ENCODE measurements at places on chromosomes 12 and 14.
A peak's percentile ranks its signal among the peaks of the same experiment; 100 is the strongest.

- no peak for DNase-seq
Observed at GRCh38 chr12:42732908-42733411, 143.4 kb upstream of the PRICKLE1 start.

DNA sequence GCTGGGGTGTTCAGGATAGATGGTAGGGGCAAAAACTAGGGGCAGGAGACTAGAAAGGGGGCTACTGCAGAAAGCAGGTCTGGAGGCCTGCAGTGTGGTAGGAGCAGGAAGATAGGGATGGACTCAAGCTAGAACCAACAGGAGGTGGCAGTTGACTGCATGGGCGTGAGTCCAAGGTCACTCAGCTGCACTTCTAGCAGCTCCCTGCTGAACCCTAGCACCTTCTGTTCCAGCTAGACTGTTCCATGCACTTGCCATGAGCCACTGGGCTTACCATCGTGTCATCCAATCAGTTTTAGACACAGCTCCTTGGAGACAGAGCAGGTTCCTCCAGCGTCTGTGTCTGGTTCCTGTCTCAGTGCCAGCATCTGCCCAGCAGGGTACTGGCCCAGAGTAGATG is 11.3 kb upstream of the KRT8 start:
- no peak for DNase-seq

- DNase-seq: no peak
Observed at GRCh38 chr12:92299744-92300143, 154.1 kb upstream of the BTG1 start.

- no peak for DNase-seq
Observed at GRCh38 chr14:90574188-90575131, 177.6 kb downstream of the CALM1 start.

DNA sequence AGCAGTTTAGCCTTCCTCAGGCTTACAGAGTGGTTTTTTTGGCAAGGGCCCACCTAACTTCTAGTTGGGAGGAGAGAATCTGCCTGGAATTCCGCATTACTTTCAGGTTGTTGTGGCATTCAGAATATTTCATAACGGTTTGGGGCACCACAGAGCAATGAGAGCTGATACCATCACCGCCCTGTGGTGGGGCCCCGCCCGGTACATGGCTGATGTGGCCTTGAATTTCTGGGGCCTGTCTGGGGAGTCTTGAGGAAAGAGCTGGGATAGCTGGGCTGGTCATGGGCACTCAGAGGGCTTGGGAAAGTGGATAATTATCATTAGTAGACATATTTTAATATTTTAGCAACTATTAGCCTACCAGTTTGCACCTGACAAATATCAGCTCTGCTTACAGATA is 4.2 kb downstream of the TESPA1 start:
- no peak for DNase-seq

GRCh38 chr12:93593843-93594242 is 21.4 kb downstream of the SOCS2 start:
- DNase-seq: no peak

GRCh38 chr12:120861074-120861795 is 42.9 kb downstream of the SPPL3 start:
- no peak for DNase-seq

GRCh38 chr14:101115652-101116051 is 212.1 kb upstream of the RTL1 start:
- DNase-seq: no peak

GRCh38 chr12:77070800-77071449 is 5.6 kb upstream of the E2F7 start:
- DNase-seq: no peak

- no peak for DNase-seq
Observed at GRCh38 chr14:54639611-54640010, 72.7 kb downstream of the SAMD4A start.

GRCh38 chr12:130748786-130749185 is 32.7 kb upstream of the RIMBP2 start:
- DNase-seq: no peak

GRCh38 chr14:77979666-77980351 is 179.9 kb downstream of the ADCK1 start:
- DNase-seq: no peak

GRCh38 chr12:11144297-11144696 is 9.9 kb upstream of the TAS2R30 start:
- DNase-seq: no peak

DNA sequence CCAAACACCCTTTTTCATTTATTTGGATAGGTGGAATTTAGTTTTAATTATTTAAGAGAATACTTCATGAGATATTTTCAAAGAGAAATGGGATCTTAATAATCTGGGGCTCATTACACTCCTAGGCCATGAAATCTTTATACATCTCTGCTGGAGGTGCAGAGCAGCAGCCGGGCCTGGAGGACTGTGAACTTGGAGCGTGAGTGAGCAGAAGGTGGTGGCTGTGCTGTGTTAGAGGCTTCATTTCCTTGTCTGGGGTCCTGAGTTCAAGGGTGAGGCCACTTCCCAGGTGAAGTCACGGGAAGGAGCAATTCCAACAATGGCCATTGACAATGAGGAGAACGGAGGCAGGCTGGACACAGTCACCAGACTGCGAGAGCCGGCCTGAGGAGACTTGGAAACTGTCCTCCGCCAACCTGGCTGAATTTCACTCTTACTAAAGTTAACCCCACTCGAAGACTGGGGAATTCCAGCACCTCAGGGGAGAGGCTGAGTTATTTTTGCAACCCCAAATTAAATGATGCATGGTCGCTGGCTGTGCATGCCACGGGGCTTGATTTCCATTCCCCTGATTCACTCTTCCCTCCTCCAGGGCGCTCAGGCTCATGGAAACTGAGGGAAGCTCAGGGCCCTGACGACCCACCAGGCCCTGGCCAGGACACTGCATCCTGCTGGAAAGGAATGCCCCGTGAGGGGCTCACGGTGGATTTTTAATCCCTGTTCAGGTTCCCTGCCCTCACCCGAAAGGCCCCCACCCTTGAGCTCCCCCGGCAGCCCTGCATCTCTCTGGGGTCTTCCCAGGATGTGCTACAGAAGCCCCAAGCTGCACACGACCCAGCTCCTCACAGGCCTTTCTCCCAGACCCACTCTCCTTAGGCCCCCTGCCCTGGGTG is 22.6 kb upstream of the TRAF3 start:
- DNase-seq: no peak

DNA sequence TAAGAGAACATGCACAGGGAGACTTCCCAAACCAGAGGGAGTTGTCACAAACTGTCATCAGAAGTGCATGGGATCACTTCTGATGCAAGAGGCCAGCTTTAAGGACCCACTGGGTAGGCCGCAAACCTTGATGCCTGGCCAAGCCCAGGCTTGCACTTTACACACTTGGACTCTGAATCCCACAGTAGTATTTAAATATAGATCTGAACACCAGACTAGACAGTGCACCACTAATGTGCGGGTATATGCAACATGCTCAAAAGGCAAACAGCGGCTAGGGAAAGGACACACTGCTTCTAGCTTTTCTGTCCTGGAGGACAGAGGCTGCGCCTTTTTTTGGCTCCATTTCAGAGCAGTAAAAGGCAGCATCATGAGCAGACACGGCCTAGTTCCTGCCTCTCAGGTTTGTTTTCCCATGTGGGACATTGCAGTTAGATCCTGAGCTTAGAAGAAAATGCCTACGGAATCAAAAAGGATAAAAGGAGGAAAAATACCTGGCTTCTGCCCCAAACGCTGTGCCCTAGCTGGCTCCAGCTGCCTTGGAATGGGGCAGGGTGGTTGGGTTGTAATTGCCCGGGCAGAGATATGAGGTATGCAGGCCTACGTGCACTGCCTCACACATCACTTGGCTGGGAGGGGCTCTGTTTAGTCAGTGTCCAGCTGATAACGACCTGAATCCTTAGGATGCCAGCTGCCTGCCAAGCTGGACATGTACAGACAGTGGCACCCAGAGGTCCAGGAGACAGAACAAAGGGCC is 84.5 kb upstream of the EGLN3 start:
- DNase-seq: no peak

GRCh38 chr14:61615743-61616523 is 79.4 kb upstream of the HIF1A start:
- no peak for DNase-seq

DNA sequence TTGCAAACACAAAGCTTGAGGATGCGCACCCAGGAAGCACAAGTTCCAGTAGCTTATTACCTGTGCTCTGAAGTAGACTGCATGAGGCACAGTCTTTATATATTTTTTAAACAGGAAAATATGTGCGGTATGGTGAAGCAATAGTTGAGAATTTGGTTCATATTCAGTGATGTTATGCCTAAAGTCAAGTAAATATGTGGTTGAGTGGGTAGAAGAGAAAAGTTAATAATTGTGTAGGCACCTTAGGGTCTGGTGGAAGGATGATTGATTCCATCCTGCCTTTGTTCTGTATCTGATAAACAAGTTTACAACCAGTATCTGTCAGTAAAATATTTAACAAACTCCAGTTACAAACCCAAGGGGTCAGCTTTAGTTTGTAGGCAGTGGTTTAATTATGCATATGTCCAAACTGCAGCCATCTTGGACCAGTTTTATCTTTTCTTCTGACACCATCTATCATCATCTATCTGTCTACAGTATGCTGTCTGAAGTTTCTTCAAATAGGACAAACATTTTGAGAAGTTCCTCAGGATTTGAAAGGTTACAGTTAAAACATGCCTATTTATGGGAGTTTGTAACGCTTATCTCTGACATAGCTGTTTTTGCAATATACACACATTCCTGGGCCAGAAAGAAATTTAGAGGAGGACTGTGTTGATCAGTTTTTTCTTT is 10.8 kb downstream of the SINHCAF start:
- DNase-seq: no peak

DNA sequence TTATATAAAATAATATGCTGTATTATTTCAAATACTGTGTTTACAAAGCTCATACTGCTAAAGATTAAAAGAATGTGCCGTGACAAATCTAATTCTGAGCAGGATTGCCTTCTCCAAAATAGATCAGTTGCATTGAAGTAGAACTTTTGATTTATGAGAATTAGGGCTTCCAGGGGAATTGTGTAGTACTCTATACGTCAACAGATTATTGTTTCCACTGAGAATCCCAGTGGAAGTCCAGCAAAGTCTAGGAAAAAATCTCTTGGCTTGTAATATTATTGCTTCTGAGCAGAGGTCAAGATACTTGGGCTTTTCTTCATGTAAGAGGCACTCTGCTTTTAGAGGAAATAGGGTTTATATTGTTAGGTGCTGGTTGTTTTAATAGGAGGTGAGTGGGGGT is 133.9 kb downstream of the TRHDE start:
- DNase-seq: no peak

GRCh38 chr12:87806310-87806709 is 222.9 kb downstream of the C12orf50 start:
- no peak for DNase-seq

GRCh38 chr14:62097072-62097471 is 334.9 kb downstream of the SNAPC1 start:
- DNase-seq: no peak

DNA sequence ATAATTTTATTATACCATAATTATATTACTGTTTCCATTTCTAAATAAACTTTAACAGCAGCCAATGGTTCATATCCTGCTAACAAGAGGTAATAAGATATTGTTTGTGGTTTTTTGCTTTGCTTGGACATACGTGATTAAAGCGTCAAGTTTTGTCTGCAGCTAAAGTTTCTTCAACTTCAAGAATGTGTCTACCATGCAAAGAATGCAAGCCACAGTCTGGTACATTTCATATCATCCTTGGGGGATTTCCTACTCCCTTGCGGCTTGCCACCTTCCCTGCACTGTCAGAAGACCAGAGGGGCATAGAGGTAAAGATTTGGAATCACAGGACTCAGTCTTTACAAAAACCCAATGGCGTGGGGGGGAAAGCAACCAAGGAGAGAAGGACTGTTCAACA is 125.2 kb downstream of the MED13L start:
- no peak for DNase-seq

GRCh38 chr12:54033980-54034784 is 1.3 kb downstream of the HOXC5 start:
- DNase-seq: no peak

GRCh38 chr12:114090211-114090610 is 124.1 kb upstream of the RBM19 start:
- no peak for DNase-seq

DNA sequence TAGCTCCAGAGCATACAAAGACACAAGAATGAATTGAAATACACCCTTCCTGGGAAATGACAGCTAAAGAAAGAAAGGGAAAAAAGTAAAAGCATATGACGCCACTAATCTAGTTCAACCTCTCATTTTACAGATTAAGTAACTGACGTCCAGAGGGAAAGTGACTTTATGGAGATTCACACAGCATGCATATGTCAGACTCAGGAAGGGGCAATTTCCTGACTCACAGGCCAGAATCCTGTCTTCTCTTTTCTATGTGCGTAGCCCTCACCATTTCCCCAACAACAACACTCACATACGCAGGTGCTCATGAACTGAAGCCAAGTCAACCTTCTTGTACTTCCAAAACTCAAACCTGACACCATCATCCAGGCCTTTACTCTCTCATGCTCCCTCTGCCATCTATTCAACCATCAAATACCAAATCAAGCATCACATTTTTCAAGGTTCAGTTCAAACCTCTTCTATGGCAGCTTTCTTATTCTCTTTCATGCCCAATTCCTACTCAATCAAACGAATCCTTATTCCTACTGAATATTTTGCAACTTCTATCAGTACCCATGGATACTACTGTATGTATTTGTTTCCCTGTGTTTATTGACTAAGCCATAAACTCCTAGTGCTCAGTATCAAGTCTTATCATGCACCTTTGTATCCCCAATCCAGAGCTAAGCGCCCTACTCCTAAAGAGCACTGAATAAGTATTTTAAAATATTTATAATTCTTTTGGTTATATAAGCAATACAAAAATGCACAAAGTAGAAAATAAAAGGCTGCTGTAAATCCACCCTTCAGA is 52.8 kb downstream of the STXBP6 start:
- DNase-seq: no peak

DNA sequence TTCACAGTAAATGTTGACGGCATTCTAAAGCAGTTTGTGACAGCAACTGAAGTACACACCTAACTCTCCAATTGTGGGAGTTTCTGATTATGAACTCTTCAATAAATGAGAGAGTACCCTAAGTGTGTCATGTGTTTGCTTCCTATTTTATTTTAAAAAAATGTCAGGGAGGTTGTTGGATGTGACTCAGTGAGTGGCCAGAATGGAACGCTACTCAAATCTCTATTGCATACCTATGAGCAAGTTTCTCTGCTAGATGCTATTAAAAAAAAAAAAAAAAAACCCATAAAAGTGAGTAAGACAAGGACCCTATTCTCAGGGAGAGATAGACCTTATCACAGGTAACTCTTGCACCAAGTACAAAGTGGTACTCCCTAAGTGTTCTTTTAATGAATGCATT is 256.6 kb downstream of the BTG1 start:
- DNase-seq: no peak

- peak; percentile 72 for DNase-seq
Observed at GRCh38 chr14:22653012-22653621, 9.0 kb upstream of the OR6J1 start.

GRCh38 chr12:73220951-73221350 is 948.8 kb downstream of the TRHDE start:
- no peak for DNase-seq

Measured in glutamatergic neuron (in vitro differentiated cells).